ENCODE measurements at places on chromosomes 6 and 20. TPM values are rescaled to one million over a fixed set of nuclear protein-coding genes. Genes with fewer than 3 reads are reported as not detected.

GRCh38 chr20:12554426-12554825, 454.3 kb upstream of the SPTLC3 start:
- DNase-seq: peak; percentile 61

GRCh38 chr6:140174524-140174923, 800.1 kb upstream of the CITED2 start:
- peak; percentile 96 for DNase-seq

Gene SLC44A4
- not detected for total RNA-seq

- no peak for DNase-seq
Observed at GRCh38 chr6:6319952-6320811, at the start of gene F13A1. Gene F13A1 (minus strand): TSS chr6:6320662. CDS start chr6:6318664, 1,998 bp downstream.

DNA sequence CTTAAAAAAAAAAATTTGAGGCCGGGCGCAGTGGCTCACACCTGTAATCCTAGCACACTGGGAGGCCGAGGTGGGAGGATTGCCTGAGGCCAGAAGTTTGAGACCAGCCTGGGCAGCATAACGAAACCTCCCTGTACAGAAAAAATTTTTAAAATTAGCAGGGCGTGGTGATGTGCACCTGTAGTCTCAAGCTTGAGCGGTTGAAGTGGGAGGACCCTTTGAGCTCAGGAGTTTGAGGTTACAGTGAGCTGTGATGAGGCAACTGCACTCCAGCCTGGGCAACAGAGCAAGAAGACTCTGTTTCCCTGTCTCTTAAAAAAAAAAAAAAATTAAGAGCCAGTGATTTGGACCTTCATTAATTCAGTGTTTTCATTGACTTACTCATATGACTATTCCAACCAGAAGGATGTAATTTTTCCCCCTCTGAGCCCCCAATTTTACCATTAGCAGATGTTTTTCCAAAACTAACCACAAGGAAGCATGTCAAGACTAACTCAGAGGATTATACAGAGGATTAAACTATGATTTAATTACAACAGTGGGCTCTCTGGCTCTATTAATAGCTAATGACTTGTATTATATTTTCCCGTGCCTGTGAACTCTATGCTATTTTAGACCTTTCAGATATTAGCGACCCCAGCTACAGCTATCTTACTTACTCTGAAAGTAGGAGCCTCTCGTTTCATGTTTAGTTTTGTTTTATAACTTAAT, 75.1 kb downstream of the ARID1B start:
- DNase-seq: no peak

DNA sequence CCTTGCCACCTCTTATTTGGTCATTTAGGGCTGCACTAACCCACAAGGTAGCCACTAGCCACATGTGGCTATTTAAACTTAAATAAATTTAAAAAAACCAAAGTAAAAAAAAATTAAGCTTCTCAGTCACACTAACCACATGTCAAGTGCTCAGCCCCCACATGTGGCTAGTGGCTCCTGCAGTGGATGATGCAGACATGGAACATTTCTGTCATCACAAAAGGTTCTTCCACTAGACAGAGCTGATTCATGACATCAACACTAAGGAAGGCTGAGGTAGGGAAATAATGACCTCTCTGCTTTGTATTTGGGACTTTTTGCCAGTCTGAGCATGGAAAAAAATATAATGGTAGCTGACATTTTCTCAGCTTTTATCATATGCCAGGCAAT, 173.0 kb upstream of the FERMT1 start:
- no peak for DNase-seq

DNA sequence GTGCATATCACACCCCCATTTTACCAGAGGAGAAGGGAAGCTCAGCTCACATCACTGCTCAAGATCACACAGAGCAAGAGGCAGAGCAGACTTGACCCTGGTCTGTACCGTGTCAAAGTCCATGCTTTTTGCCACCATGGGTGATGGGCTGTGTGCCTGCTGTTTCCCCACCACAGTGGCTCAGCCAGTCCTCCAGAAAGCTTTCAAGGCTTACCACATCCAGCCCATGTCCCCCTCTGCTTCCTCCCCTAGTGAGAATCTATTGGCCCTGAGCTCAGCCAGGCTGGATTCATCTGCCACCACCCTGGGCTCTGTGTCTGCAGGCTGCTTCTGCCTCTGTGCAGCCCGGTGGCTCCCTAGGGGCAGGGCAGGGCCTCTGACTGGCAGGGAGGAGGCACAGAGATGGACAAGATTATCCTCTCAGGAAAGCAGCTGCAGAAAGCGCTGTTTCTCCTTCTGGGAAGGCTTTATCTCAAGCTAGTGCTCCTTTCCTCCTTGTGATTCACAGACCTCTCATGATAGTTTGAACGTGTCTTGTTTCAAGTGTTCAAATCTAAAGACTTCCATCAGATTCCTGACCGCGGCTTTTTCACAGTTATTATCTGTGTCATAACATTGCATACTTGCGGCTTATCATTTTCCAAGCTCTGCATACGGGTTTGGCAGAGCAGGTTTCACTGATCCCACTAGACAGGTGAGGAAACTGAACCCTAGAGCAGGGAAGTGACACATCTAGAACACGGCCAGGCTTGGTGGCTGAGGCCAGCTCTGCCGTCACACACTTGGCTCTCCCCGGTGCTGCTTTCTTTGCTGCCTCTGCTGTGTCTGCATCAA, 37.4 kb downstream of the VEGFA start:
- no peak for DNase-seq

Gene LY6G6C
- total RNA-seq: not detected

Gene SAMD10
- total RNA-seq: 4.5 TPM

GRCh38 chr20:62063981-62064769, 1.5 kb downstream of the TAF4 start:
- no peak for DNase-seq

Gene MYH7B
- 0.07 TPM for total RNA-seq

Gene DUSP22
- total RNA-seq: 40.7 TPM

Gene PPP1R16B
- not detected for total RNA-seq

Gene ACTL10
- 1.7 TPM for total RNA-seq

GRCh38 chr20:11776687-11777086, 141.0 kb upstream of the BTBD3 start:
- no peak for DNase-seq

- no peak for DNase-seq
Observed at GRCh38 chr20:1784586-1784985, 110.6 kb upstream of the SIRPA start.

Gene OPRL1
- total RNA-seq: 0.15 TPM

- DNase-seq: peak; percentile 91
Observed at GRCh38 chr6:73452107-73452461, at the start of gene CGAS. Gene CGAS (minus strand): TSS chr6:73452297. CDS start chr6:73452181, 116 bp downstream.

Gene HFE
- 5.2 TPM for total RNA-seq
